ENCODE measurements at places on chromosomes 2 and 18.

DNA sequence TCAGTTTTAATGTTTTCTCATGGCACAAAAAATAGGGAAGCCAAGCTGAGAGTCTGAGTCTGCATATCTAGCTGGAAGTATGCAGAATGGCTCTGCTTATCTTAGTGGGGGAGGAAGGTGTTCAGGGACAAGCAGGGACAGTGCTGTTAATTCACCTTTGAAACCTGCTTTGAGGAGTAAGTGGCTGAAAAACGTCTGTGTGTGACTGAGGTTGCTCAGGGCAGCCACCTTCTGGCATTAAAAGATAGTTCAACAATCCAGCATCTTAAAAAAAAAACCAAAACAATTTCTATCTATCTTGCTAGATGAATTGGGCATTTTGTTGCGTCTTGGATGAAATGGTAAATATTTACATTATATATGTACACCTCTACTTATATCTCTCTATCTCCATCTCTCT is 2.0 kb upstream of the TRPM8 start:
- no peak for DNase-seq

GRCh38 chr2:198901894-198902293 is 555.8 kb downstream of the SATB2 start:
- no peak for DNase-seq

GRCh38 chr2:12064153-12064552 is 317.7 kb downstream of the LPIN1 start:
- no peak for DNase-seq

DNA sequence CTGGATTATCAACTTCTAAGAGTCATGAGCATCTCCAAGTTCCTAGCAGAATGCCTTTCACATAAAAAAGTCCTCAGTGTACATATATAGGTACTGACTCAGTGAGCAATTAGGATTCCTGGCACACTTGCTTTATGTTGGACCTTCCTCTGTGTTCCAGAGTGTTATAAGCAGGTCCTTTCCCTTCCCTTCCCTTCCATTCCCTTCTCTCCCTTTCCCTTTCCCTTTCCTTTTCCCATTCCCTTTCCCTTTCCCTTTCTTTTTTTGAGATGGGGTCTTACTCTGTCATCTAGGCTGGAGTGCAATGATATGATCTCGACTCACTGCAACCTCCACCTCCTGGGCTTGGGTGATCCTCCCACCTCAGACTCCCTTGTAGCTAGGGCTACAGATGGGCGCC is 48.7 kb downstream of the SCN3A start:
- DNase-seq, result no peak

GRCh38 chr18:37764541-37765288 is 199.1 kb upstream of the CELF4 start:
- DNase-seq, result no peak
